ENCODE measurements at places on chromosomes 4 and X.

GRCh38 chrX:108159028-108159670 lies 67.6 kb downstream of the ATG4A start:
- no peak for DNase-seq

DNA sequence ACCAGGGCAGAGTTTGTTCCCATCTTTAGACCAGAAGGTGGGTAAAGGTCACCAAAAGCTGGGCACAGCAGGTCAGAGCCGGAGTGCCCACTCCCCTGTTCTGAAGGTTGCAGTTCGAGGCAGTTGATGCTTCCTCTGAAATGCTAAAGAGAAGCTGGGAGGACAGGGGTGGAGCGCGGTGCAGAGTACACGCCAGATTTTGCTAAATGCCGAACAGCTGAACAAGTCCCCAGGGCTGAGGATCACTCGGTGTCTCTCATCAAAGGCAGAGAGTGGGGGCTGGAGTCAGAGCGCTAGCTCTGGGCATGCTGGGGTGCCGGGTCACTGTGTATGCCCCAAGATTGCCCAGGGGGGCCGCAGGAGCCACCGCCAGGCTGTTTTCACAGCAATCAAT lies 197.0 kb downstream of the BCOR start:
- peak; percentile 66 for DNase-seq

DNA sequence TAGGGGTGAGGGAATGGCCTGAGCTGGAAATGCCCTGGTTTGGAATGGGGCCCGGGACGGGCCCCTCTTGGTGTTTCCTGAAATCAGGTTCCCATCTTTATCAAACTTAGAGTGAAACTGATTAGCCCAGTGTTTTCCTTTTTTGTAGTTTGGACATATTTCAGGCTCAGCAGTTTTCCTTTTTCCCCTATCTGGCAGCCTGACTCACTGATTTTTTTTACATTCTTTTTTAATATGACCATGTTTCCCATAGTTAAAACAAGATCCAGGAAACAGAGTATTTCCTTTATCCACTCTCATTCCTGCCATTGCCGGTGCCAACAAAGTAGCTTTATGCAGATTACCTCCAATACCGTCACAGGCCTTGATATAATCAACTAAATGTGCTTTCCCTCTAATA lies 20.5 kb upstream of the C4orf17 start:
- no peak for DNase-seq

DNA sequence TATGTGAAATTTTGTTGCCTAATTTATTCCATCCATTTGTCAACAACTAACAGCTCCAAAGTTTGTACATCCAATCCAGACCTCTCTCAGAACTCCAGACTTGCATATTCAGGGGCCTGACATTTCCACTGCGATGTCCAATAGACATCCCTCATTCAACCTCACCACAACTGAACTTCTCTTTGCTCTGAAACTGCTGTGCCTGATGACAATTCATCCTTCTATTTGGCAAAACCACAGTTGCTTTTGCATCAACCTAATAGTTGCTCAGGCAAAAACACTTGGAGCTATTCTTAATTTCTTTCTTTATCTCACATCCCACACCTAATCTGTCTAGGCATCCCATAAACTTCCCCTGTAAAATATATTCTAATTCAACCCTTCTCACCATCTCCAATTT lies 56.5 kb downstream of the ANTXR2 start:
- DNase-seq = no peak

- no peak for DNase-seq
Observed at GRCh38 chrX:69948276-69948797, 101.4 kb downstream of the AWAT2 start.

DNA sequence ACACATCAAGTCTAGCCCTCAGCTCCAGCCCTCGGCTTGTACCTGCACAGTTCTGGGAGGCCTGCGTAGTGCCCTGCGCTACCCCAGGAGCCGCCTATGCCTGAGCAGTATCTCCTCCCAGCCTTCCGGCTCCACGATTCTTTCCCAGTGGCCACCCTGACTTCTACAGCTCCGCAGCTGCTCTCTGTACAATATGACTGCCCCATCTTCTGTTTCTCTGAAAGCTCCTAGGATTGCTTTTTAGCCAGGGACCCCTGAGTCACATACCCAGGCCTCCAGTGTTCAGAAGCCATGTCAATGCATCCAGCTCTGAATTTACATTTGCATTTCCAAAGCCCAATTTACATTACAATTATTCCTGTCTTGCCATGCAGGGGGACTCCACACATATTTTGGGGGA lies 135.5 kb downstream of the PJA1 start:
- no peak for DNase-seq

DNA sequence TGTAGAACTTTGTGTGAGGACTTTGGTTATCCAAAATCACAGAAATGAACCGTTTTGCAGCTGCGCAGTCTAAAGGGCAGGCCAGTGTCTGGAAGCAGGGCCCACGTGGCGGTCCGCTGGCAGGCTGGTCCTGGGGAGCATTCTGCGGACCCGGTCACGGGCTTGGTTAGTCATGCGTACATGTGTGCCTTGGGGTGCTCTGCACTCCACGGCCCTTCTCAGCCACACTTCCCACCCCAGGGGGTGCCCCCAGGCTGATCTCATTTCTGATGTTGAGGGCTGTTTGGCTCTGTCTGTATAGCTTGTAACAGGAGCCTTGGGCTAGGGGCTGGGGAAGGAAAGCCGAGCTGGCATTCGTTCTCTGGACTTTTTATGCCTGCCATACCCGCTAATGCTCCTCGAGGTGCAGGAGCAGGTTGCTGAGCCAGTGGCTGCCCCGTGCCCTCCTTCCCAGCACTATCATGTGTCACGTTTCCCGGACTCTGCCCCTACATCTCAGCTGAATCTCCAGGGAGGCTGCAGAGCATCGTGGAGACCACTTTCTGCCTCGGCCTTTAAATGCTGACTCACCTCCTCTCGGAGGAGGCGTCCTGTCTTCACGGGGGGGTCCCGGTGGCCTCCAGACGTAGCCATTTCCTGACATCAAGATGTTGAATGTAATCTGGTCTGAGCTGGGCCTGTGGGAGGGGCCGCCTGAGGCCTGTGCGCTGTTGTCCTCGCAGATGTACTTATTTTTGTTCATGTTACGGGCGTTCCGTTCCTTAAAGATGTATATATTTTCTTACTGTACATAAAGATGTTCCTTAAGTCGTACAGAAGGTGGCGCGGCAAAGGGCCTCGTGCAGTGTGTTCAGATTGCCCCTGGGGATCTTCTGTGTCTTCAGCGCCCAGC lies 11.4 kb upstream of the TADA2B start:
- no peak for DNase-seq

DNA sequence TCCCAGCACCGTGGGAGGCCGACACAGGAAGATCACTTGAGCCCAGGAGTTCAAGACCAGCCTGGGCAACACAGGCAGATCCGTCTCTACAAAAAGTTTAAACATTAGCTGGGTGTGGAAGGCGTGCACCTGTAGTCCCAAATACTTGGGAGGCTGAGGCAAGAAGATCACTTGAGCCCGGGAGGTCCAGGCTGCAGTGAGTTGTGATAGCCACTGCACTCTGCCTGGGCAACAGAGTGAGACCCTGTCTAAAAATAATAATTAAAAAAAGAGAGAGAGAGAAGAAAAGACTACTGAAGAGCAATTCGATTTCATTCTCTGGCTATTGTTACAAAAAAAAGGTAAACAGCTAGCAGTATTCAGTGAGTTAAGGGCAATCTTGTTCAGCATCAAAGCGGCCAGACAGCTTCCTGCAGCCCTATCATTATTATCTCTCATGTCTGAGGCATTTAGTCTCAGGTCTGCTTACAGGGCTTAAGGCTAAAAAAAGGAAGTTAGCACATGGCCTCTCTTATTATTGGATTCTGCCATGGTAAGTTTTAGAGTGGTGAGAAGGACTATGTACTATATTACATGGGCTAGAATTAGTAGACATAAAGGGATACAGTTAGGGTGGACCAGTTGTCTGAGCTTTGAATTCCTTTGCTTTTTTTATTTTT lies 37.9 kb downstream of the ARHGEF6 start:
- DNase-seq = no peak

DNA sequence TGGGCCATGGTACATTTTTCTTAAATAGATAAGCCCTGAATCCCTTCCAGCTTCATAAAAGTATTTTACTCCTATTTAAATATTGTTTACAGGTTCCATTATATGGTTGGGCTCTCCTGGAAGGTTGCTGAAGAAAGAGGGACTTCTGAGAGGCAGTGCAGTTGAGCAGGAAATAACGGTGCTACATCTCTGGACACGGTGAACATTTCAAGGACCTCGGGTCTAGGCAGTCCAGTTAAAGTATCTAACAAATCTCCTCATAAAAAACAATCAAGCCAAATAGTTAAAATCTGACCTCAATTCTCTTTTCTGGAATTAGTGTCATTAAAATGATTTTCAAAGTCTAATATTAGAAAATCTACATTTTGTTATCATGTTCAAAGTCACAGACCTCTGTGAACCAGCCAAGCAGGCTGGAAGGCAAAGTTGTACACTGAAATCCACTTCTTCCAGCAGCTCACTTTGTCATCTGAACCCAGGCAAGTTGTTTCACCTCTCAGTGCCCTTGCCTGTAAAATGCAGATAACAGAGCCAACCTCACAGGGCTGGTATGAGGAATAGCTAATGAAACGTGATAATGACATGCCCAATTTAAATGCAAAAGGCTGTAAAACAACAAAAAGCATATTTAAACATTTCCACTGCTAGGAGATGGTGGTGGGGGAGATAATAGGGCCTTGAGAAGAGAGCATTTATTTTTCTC lies 267.0 kb upstream of the KLF3 start:
- DNase-seq = no peak

GRCh38 chrX:29869837-29870236 lies 345.5 kb upstream of the MAGEB2 start:
- no peak for DNase-seq

GRCh38 chr4:151671541-151672059 lies 89.2 kb downstream of the GATB start:
- no peak for DNase-seq

GRCh38 chr4:183600189-183600685 lies 58.7 kb downstream of the RWDD4 start:
- no peak for DNase-seq

DNA sequence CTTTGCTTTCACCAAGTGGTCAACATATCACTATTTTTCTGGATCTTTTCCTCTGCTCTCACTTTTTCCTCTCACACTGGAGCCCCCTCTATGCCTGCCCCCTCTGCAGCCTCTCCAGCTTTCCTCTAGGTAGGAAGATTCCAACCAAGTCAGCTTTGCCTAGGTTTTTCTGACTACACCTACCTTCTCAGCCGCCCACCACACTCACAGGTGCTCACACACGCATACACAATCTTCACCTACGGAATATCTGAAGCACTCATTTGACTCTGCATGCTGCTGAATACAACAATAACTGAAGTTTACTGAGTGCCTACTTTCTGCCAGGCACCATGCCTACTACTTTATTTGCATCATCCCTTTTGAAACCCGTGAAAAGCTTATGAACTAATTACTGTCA lies 328.0 kb downstream of the PPP3CA start:
- DNase-seq = no peak

DNA sequence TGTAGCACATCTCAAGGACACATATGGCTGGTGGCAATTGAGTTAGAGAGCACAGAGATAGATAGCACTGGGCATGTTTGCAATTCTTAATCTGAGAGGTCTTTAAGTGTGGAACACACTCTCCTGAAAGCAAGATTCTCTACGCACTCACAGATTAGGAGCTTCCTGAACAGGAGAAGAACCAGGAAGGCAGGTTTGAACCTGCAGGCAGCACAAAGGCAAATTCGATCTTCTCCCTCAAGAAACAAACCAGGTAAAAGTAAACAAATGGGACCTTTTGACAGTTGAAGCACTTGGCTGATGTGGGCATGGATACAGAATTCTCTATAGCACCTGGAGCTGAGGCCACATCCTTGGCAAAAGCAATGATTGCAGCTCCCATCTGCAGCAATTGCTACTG lies 24.3 kb downstream of the HS3ST1 start:
- DNase-seq = no peak

GRCh38 chr4:36325499-36325898 lies 44.1 kb downstream of the DTHD1 start:
- DNase-seq = no peak

DNA sequence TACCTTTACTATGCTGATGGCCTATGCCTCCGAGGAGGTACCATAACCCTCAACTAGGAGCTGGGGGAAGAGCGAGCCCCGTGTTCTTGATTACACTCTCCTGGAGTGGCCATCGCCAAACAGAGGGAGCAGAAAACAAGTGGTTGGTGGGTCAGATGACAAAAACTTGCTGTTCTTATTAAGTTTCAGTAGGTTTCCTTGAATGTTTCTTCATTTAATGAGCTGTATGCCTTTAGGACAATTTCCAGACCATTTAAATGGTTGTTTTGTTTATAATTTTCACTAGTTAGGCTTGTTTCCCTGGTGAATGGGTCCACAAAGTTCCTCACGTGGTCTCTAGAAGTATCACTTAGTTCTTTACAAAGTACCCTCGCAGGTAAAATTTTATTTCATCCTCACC lies 4.7 kb downstream of the PYURF start:
- no peak for DNase-seq

DNA sequence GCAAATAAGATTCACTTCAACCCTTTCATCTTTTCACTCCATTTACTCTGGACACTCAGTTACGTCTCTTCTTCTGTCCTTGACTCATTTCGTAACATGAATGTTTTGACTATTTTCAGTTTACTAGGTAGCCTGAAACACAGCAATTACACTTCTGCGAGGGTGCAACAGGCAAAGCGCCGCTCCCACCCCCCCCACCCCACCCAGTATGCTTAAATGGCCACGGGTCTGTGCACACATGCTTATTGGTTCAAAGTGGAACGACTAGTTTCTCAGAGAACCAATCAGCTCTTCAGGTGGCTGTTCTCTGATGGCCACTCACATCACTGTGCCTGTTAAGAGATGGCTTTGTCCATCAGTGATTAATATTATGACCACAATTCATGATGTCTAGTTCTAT lies 3.5 kb downstream of the BEND4 start:
- DNase-seq = no peak

DNA sequence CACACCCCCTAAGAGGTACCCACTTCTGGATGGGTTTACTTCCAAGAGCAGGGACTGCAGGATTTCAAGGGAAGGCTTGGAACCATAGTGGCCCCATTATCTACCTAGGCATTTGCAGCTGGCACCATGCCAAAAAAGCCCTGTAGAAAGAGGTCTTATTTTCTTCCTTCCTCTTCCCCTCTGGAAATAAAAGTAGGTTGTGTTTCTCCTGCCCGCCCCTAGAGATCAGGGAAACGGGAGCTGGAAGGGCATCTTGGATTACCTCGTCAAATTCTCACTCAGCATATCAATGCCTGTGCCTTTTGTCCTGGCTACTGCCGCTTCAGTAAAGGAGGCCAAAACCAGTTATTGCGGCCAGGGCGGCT lies 1.6 kb downstream of the SCD5 start:
- peak; percentile 17 for DNase-seq

- DNase-seq = no peak
Observed at GRCh38 chrX:150262456-150262855, 100.7 kb upstream of the MAMLD1 start.

Measured in NCI-H1092 treated with DMSO at 0.1 percent for 48 hours (cell line).